Activated T-helper 17 cell treated with anti-CD3 and anti-CD28 coated beads, Interleukin-2, amount 50 U/mL, for 72 hours (primary cell): ENCODE measurements at places on chromosomes 5 and 9. TPM values are rescaled to one million over a fixed set of nuclear protein-coding genes. Genes with fewer than 3 reads are reported as not detected.

DNA sequence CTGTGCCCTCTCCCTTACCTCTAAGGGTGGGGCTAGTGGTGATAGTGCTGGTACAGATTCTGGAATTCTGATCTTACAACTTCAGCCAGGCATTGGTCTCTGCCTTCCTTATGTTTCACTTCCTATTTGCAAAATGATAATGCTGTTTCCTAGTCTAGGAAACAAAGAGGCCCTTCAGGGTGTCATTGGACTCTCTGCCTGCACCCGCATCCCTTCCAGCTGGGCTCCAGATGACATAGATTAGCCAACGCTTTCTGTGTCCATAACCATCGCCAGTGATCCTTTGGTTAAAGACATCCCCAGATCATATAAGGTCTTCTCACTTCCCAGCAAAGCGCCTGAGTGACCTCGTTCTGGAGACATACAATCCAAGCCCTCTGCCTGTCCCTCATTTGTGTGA, 180.7 kb downstream of the ERCC6L2 start:
- no peak for ATAC-seq

DNA sequence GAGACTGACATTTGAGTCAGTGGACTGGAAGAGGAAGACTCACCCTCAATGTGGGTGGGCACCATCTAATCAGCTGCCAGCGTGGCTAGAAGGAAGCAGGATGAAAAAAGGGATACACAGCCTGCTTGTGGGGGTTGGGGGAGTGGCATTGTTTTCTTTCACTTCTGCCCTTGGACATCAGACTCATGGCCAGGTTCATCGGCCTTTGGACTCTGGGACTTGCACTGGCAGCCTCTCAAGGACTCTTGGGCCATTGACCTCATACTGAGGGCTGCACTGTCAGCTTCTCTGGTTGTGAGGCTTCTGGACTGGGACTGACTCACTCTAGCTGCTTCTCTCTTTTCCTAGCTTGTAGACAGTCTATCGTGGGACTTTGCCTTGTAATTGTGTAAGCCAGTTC, 374.9 kb downstream of the TLE1 start:
- ATAC-seq = no peak

- ATAC-seq = no peak
Measured at GRCh38 chr5:154945695-154946301, 4.9 kb downstream of the MRPL22 start.

DNA sequence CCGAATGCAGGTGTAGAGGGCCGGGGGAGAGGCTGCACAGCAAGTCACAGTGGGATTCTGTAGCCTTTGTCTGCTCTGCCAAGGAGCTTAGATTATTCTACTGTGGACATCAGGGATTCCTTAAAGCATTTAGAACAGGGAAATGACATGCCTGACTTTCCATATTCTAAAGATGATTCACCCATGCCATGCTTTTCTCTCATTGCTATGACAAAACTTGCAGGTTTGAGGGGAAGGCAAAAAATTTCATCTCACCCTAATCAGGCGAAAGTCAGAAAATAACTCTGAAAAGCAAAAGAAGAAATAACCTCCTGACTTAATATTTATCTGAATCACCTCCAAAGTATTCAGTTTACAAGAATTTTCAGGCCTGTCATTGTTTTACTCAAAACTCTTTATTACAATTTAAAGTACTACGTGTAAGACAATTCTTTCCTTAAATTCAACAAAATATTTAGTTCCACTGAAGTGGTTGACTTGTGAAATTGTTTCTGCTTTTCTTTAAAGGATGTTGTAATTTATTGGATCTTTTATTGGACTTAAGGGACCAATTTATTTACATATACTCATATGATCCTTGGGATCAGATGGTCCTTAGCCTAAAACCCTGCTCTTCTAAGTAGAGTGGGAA, 30.0 kb upstream of the GAS1 start:
- no peak for ATAC-seq

DNA sequence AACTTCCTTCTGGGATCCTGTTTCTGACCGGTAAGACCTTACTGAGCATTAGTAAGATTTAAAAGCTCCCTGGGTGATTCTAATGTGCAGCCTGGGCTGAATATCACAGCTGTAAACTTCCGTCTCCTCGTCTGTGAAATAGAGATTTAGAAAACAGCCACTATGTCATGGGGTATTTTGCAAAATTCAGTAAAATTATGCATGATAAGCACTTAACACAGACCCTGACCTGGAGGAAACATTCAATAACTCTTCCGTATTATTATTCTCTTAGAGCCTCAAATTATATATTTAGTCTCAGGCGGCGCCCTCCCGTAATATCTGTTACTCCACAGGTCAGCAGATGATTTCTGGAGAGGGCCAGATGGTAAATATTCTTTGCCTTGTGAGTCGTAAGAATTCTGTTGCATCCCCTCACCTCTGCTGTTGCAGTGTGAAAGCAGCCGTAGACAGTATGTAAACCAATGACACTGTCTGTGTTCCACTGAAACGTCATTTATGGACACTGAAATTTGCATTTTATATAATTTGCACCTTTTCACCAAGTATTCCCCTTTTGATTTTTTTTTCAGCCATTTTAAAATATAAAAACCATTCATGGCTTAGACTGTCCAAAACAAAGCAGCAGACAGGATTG, 39.2 kb upstream of the RARS1 start:
- ATAC-seq = no peak

GRCh38 chr5:86526811-86527348, 90.9 kb upstream of the COX7C start:
- ATAC-seq = no peak

DNA sequence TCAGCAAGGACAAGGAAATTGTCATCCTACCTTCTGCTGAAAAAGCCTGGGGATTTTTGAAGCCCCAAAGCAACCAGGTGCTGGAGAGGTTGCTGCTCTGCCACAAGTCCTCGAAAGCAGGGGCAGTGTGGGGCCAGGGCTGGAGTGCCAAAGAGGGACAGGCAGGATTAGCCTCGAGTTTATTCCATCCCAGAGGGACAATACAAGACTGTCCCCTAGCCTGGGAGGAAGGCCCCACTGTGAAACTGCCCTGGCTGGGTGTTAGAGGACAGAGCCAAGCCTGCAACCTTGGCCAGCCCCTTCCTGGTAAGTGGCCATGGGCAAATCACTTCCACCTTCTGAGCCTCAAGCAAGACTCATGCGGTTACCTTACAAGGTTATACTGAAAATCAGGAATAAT, 55.1 kb downstream of the WHRN start:
- ATAC-seq = no peak

GRCh38 chr5:5480481-5481111, 58.1 kb downstream of the ICE1 start:
- no peak for ATAC-seq

DNA sequence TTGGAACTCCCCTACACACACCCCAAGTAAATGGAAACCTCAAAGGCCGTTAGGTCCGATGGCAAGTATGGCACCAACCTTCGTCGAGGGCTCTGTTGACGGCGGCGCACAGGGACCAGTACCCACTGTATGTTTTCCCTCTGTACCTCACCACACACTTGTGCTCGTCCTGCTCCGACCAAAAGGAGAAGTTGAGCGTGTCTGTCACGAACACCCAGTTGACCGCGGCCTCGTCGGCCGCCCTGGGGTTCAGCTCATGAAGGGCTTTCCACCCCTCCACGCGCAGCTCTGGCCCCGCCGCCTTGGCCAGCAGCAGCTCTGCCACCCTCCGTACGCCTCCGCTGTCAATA, 24.0 kb downstream of the HNRNPK start:
- ATAC-seq = peak; percentile 68

DNA sequence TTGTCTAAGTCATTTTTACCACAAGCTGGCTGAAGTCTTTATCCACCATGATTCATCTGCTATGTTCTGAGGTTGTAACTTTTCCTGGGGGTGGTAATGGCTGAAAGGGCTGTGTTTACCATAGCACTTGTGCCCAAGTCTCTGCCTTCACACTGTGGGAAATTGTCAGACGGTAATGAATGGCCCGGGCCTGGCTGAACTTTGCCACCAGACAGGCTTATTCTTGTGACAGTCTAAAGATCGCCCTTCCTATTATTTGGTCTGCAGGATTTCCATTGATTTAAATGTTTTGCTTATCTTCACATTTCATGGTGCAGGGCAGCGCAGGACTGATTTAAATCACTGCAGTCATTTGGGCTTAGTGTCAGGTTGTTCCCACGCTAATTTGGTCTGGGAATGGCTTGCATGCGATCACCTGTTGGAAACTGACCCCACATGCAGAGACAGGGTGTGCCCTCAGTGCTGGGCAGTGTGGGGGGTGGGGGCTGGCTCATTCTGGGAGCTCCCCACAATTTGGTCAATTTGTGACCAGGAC, 109.3 kb upstream of the ICE1 start:
- no peak for ATAC-seq

GRCh38 chr5:1167361-1167727, 34.1 kb upstream of the SLC6A19 start:
- no peak for ATAC-seq

GRCh38 chr9:124388275-124389048, 26.8 kb downstream of the PSMB7 start:
- ATAC-seq = no peak

DNA sequence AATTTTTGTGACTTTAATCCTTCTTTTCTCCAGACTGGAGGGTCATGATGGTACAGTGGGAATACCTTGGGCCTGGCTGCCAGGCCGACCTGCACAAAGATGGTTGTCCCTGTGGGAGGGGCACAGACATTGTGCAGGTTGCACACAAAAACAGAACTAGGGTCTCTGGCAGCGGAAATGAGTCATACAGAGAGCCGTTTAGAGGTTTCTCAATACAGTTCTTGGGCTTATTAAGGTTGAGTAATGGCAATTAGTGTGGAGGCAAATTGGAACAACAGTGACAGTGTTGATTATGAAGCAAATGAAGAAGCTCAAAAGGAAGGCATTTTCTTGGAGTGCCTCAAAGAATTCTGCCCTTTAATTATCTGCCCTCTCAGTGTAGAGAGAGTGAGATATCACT, 173.6 kb downstream of the TENT4A start:
- no peak for ATAC-seq

GRCh38 chr9:127558581-127559246, 53.4 kb upstream of the STXBP1 start:
- ATAC-seq = no peak

GRCh38 chr9:85909390-85909789, 31.6 kb upstream of the NAA35 start:
- ATAC-seq = no peak

DNA sequence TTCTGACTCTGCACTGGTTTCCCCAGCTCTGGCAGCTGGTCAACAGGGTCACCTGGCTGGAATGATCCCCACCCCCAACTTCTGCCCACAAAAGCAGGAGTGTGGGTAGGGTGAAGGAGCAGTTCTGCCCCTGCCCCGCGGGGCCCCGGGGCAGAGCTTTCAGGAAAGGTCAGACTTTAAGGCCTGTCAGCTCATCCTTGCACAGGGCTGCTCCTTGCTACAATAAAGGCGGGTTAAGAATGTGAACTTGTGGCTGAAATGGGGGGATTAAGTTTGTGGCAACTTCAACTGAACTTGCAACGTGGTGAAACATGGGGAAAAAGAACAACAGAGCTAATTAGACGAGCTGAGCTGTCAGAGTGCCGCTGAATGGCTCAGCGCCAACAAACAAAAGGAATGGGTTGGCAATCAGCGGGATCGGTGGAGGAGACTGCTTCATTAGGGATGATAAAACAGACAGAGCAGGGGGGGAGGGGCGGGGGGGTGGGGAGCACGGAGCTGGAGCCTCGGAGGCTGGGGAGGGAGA, 50.8 kb downstream of the CRB2 start:
- ATAC-seq = no peak

DNA sequence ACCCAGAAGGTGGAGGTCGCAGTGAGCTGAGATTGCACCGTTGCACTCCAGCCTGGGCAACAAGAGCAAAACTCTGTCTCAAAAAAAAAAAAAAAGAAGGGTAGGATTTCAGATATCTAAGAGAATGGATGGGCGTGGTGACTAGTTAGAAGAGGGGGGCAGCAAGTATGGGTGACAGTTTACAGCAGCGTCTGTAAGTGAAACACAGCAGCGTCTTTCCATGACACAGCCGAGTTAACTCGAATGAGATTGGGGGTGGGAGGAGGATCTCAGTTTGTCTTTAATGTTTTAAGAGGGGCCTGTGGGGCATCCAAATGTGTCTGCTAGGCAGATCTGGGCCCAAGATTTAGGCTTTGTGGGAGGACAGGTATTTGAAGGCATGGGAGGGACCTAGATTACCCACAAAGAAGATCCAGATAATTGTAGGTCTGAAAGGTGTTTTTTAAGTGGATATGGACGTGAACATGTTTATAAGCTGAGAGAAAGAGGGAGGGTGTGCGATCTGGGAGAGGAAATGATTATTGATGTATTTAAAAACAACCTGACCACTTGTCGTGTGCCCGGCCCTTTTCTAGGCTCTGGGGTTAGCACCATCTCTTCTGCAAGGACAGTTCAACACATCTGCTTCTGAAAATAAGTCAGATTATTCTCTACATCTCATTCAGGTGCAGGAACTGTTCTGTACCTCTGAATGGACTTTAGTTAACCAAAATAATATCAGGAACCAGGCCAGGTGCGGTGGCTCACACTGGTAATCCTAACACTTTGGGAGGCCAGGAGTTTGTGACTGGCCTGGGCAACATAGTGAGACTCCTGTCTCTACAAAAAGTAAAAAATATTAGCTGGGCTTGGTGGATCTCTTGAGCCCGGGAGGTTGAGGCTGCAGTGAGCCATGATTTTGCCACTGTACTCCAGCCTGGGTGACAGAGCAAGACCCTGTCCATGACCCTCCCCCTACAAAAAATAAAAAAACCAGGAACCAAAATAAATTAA, 2.5 kb downstream of the CEP78 start:
- ATAC-seq = no peak

DNA sequence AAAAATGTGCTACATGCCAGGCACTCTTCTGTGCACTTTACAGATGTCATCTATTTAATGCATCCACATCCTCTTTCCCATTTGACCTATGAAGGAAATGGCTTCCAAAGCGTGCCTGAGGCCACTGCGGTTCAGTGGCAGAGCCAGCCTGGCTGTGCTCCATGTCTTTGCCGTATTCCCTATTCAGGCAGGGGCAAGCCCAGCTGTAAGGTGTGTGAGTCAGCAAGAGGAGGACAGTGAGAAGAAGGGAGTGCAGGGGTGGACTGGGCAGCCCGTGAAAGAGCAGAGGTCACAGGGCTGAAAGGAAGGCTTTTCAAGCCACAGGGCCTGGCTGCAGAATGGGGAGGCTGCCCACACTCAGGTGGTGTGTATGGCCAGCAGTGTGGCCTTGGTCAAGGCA, 91.7 kb downstream of the HRH2 start:
- no peak for ATAC-seq

DNA sequence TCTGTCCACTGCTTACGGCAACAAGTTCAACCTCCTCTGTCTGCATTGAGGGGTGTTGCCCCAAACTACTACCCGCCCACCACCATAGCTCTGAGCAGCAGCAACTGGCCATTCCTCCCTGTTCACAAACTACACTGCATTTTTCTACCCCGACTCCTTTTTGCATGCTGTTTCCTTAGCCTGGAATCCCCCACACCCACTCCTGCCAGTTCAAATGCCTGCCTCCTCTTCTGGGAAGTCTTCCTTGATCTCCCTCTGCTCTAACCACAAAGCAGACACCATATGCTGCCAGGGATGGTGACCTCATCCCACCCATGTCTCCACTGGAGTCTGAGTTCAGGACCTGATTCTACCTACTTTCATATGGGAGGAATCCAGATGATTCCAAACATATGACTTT, 13.3 kb downstream of the ALDH1B1 start:
- ATAC-seq = no peak

GRCh38 chr9:94993821-94994165, 267.3 kb downstream of the AOPEP start:
- no peak for ATAC-seq

Gene NXNL2
- not detected for total RNA-seq

Gene ZNF367
- 25.4 TPM for total RNA-seq

Gene SPINK4
- total RNA-seq = not detected

Gene GABRB2
- not detected for total RNA-seq

Gene SURF4
- total RNA-seq = 380 TPM

Gene CKMT2
- total RNA-seq = not detected

Gene ARSK
- 7.4 TPM for total RNA-seq

Gene MTREX
- 74.1 TPM for total RNA-seq

Gene TAF11L10
- total RNA-seq = not detected

Gene PRELID2
- 7.7 TPM for total RNA-seq
